ENCODE measurements at places on chromosomes 6 and 20.

GRCh38 chr6:141464490-141464889 lies 668.2 kb upstream of the GJE1 start:
- ATAC-seq, result no peak

- ATAC-seq, result peak; percentile 59
These were observed 1348.2 kb upstream of the GJE1 start for GRCh38 chr6:140784573-140784972.

GRCh38 chr6:30101444-30102413 lies 11.2 kb downstream of the TRIM31 start:
- peak; percentile 87 for ATAC-seq

- ATAC-seq, result no peak
These were observed 222.3 kb downstream of the IBTK start for GRCh38 chr6:82025271-82025670.
